ENCODE measurements at places on chromosomes 3 and 15.

DNA sequence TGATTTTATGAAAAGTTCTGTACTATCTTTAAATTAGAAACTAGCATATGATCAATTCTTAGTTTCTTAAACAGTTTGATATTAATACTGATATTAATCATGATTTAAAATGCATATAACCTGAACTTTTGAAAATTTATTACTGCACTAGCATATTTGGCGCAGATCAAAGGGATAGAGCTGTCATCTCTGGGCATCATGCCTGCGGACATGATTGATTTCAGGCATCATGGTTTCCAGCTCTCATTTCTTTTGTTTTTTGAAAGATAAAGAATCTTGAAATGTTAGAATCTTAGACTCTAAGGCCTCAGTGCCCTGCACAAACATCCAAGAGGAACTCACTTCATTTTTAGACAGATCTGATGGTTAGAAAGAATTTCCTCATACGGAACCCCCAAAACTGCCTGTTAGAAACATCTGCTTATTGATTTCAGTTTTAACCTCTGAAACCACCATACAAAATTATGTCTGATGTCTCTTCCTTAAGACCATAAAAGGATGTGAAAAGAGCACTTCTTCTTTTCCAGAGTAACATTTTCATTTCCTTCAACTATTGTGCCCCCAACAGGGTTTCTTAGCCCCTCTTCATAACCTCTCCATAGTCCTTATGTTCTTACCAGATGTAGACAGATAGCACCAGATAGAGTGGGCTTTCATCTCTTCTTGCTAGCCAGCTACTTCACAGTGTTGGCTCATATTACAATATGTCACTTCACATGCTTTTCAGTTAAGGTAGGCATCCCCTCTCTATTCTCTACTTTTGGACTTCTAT lies 110.8 kb downstream of the BBX start:
- DNase-seq: no peak

DNA sequence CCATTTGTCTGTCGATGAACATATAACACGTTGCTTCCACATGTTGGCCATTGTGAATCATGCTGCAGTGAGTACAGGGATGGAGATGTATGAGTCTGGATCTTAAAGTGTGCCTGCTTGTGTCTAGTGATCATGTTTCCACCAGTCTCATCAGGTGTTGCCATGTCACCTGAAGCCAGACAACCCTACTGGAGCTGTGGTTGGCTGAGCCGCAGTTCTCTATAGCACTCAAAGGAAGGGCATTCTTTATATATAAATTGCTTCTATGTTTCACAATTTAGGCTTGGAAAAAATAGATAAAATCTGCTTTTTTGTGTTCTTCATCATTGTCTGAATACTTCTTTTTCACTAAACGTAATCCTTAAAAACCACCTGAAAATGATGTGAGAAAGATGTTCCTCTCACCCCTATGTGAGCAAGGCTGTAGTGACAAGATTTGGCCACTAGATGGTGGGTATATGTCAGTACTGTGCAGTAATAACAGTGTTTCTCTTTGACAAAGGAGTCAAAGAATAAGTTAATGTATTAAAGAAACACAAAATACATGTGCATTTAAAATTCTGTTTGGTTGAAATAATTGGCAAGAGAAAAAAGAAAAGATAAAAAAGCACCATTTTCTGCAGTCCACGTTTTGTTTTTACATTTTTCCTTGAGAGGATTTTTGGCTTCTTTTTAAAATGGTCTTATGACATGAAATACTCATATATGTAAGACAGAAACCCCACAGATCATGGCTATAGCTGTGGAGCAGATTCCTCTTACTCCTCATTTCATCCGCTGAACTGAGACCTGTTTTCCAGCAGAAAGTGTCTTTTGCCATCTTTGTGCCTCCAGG lies 394.5 kb upstream of the DPPA4 start:
- peak; percentile 50 for DNase-seq

GRCh38 chr3:105316331-105316730 lies 50.4 kb upstream of the ALCAM start:
- DNase-seq: no peak

DNA sequence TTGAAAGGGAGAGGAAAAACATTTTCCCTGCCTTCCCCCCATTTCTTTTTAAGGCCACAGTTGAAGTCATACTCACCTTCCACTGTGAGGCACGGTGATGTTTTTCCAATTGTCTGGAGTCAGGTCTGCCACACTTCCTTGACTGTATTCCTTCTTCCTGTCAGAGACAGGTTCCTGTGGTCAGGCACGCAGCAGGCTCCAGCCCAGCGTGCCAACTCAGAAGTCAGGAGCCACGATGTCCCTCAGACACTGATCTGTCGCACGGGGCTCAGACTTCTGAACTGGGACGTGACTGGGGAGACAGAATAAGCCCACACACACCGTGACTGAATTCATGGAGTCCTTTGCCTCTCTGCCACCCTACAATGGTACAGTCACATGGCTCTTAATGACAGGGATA lies 41.2 kb upstream of the ADAMTS9 start:
- DNase-seq: no peak

DNA sequence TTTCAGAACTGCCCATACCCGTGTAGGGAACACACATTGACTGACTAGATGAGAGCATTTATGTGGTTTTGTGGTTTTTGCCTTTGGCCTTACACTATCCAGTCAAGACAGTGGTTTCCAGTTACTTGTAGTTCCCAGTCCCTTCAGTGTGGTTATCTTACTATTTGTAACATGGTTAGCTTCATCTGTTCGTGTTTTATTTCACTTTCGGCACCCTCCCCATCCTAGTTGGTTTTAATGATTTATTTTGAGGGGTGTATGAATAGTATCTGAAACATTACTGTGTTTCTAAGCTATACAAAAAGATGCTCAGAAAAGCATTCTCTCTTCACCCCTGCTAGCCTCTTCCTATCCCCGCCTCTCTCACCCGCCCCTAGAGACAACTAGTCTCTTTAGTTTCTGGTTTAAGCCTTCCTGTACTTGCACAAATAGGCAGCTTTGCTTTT lies 14.1 kb downstream of the LYSMD4 start:
- DNase-seq: no peak

GRCh38 chr3:150349314-150350097 lies 58.6 kb upstream of the TSC22D2 start:
- no peak for DNase-seq

DNA sequence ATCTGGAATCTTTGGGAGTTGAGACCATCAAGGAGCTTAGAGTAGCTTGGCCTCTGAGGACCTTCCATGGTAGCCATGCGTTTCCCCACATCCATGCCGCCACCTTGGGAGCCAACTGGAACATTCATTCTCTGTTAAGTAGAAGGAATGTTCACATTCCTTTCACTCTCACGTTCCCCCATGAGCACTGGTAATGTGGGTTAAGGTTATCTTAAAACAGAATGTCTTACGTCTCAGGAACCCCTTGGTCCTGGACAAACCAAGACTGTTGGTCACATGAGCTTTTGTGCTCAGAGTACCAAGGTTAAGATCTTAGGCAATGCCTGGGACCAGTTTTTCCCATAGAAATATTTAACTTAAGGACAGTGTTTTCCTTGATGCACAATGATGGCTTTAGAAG lies 211.7 kb upstream of the UBE2E1 start:
- DNase-seq: no peak

GRCh38 chr3:139718415-139718814 lies 40.6 kb upstream of the NMNAT3 start:
- no peak for DNase-seq

DNA sequence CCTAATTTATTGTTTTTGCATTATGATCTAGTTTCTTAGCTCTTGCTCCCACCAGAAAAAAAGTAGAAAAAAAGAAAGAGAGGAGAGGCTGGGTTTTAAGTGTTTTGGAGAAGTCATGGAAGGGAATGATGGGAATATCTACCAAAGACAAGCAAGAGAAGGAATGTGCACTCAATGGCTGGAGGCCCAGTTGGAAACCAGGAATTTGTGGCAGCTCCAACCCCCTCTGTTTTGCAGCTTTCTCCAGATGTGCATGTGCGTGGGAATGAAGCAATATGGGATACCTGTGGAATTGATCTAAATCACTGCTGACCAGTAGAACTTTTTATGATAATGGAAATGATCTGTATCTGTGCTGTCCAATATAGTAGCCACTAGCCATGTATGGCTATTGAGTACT lies 27.1 kb downstream of the EIF2AK4 start:
- no peak for DNase-seq

GRCh38 chr15:35852818-35853624 lies 307.1 kb upstream of the DPH6 start:
- no peak for DNase-seq
